ENCODE measurements at places on chromosomes 1 and 21. TPM values are rescaled to one million over a fixed set of nuclear protein-coding genes. Genes with fewer than 3 reads are reported as not detected.

AKR7A2 gene
- 31.3 TPM for polyA plus RNA-seq

C8A gene
- not detected for polyA plus RNA-seq

HMCN1 gene
- 5.6 TPM for polyA plus RNA-seq

VAMP4 gene
- 21.8 TPM for polyA plus RNA-seq

HTR6 gene
- not detected for polyA plus RNA-seq

GCLM gene
- 45.4 TPM for polyA plus RNA-seq

SPATA21 gene
- not detected for polyA plus RNA-seq

SSU72 gene
- polyA plus RNA-seq: 135 TPM

MATN1 gene
- not detected for polyA plus RNA-seq

PLA2G2D gene
- polyA plus RNA-seq: not detected

DNA sequence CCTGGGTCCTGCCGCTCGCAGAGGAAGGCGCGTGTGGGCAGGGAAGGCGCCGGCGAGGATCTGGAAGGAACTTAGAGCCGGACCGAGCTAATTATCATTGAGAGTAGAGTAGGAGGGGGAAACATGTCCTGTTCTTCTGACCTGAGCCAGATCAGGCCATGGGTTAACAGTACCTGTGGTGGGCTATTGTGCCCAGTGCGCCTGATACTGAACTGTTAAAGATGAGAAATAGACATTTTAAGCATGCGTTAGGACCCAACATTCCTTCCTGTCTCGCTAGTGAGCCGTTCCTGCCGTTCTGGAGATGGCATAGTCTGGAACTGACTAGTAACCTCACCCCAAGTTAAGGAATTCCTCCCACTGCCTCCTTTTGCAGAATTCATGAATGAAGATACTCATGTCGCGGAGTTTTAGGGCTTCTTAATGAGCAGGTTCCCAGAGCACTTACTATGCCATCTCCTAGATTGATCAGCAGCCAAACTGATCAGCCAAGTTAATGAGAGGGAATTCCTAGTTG is 870 bp downstream of the STRIP1 start:
- no peaks in the 10 kb centered on the region for H3K27me3 ChIP-seq
- peak overlapping the region; percentile 92 for H3K4me3 ChIP-seq
- peaks cover 2% of the 10 kb centered on the region for H3K4me1 ChIP-seq
- H3K36me3 ChIP-seq: peaks cover 11% of the 10 kb centered on the region
- no peak for DNase-seq

DNA sequence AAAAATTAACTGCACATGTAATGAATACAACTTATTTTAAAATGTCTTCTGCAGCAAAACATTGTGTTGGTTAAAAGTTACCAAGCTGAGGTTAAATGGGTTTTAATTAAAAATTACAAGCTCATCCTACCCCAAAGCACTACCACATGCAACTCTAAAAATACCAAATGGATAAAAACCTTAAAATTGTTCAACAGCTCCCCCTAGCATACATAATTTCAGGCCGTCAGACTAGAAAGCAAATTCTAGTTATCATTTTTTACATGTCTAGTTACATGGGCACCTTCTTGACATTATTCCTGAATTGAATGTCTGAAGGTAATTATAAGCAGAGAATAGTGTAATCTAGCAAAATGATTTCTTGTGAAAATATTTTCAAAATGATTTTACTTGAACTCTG is 176.5 kb downstream of the C1orf21 start:
- DNase-seq: peak; percentile 67
- H3K4me3 ChIP-seq: no peak overlapping the region
- no peaks in the 10 kb centered on the region for H3K36me3 ChIP-seq
- H3K27ac ChIP-seq: no peak overlapping the region

GRCh38 chr1:6483017-6483760 is 8.3 kb downstream of the PLEKHG5 start:
- H3K27me3 ChIP-seq: peaks cover 16% of the 10 kb centered on the region
- no peaks in the 10 kb centered on the region for H3K36me3 ChIP-seq
- DNase-seq: no peak
- no peaks in the 10 kb centered on the region for H3K4me1 ChIP-seq
- H3K4me3 ChIP-seq: no peak overlapping the region
- H3K27ac ChIP-seq: no peak overlapping the region

DNA sequence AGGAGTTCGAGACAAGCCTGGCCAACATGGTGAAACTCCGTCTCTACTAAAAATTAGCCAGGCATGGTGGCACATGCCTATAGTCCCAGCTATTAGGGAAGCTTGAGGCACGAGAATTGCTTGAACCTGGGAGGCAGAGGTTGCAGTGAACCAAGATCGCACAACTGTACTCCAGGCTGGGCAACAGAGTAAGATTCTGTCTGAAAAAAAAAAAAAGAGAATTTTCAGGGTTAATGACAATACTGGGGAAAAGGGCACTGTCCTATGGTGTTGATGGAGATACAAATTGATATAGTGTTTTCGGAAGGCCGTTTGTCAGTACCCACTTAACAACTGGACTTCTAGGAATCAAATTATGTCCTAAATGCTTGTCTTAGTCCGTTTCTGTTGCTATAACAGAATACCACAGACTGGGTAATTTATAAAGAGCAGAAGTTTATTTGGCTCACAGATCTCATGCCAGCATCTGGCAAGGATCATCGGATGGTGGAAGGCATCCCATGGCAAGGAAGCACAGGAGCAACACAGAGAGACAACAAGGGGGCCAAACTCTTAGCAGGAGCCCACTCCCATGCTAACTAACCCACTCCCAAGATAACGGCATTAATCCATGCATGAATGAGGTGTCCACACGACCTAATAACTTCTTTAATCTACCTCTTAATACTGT is 41.3 kb downstream of the ZBTB8A start:
- no peak overlapping the region for H3K4me3 ChIP-seq
- no peak overlapping the region for H3K27ac ChIP-seq
- H3K36me3 ChIP-seq: no peaks in the 10 kb centered on the region
- no peaks in the 10 kb centered on the region for H3K27me3 ChIP-seq
- H3K4me1 ChIP-seq: no peaks in the 10 kb centered on the region
- DNase-seq: no peak

DNA sequence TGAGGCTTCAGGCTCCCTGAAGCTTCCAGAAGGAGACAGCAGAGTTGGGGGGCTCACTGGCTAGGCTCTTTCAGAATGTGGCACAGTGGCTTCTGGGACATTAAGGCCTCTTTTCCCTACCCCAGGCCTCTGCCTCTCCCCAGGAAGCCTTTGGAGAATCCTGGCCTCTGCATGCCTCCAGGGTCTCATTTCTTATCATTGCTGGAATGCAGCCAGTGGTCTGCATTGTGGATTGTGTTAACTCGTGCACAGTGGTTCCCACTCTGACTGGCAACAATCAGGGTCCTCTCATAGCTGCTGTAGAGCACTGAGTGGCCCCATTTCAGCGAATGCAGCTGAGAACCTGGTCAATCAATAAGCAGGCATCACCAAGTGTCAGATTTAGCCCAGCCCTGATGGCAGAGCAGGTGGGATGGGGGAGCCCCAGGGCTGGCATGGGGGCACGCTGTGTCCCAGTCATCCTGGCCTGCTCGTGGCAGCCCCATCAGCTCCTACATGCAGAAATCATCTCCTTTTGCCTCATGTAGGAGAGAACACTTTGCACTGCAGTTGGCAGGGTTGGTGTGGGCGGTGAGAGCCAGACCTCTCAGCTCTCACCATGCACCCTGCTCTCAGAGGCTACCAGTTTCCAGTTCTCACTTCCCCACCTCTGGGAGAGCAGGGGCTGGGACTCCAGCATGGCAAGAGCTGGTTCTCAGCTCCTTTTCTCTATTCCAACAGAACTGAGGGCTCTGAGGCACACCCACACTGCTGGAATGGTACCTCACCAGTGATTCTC is 13.4 kb downstream of the ADORA1 start:
- H3K4me3 ChIP-seq: no peak overlapping the region
- peaks cover 3% of the 10 kb centered on the region for H3K4me1 ChIP-seq
- no peak for DNase-seq

- no peaks in the 10 kb centered on the region for H3K36me3 ChIP-seq
- no peak overlapping the region for H3K4me3 ChIP-seq
- DNase-seq: no peak
- peaks cover 14% of the 10 kb centered on the region for H3K4me1 ChIP-seq
- no peaks in the 10 kb centered on the region for H3K27me3 ChIP-seq
Measured at GRCh38 chr21:36202726-36203602, 46.3 kb downstream of the DOP1B start.

DNA sequence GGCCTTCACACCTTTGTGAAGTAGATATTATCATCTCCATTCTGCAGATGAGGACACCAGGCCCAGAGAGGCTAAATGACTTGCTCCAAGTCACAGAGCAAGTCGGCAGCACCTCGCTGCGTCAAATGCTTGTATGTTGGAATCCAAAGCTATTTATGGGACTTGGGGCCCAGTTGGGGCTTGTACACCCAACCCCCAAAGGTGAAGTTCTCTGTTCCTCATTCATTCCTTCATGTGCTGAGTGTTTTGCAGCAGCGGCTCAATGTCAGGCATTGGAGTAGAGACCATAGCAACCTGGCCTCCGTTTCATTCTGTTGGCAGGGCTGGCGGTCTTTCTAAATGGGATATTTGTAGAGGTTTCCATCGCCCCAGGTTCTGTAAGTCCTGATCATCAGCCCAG is 113.4 kb upstream of the SLC25A33 start:
- no peak for DNase-seq
- H3K4me3 ChIP-seq: no peak overlapping the region
- no peaks in the 10 kb centered on the region for H3K4me1 ChIP-seq
- H3K27me3 ChIP-seq: peaks cover 12% of the 10 kb centered on the region

- H3K36me3 ChIP-seq: no peaks in the 10 kb centered on the region
- peak; percentile 55 for DNase-seq
- H3K27ac ChIP-seq: no peak overlapping the region
- H3K27me3 ChIP-seq: no peaks in the 10 kb centered on the region
Measured at GRCh38 chr21:27024301-27024700, 57.4 kb upstream of the ADAMTS5 start.

- peaks cover 5% of the 10 kb centered on the region for H3K36me3 ChIP-seq
- H3K27me3 ChIP-seq: no peaks in the 10 kb centered on the region
- no peak overlapping the region for H3K4me3 ChIP-seq
Measured at GRCh38 chr1:10161541-10162290, 48.7 kb upstream of the KIF1B start.

DNA sequence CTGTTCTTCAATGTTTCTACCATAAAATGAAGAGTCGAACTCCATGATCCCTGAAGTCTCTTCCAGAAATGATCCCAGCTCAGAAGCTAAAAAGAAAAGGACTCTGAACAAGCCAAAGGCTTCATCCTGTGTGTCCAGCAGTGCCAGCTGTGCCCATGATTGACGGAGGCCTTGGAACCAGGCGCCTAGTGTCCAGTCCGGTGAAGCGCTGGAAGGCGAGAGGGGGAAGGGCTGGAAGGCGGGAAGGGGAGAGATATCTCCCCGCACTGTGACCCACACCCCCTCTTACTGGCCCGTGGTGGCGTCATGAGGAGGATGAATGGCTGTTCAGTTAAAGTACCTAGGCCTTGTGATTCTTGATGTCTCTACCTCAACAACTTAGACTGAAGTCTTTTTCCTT is 10.4 kb upstream of the PLEKHA6 start:
- DNase-seq: no peak
- no peaks in the 10 kb centered on the region for H3K4me1 ChIP-seq
- H3K27me3 ChIP-seq: peaks cover 29% of the 10 kb centered on the region
- no peak overlapping the region for H3K4me3 ChIP-seq

- H3K27me3 ChIP-seq: peaks cover 8% of the 10 kb centered on the region
- no peak overlapping the region for H3K27ac ChIP-seq
- H3K4me1 ChIP-seq: no peaks in the 10 kb centered on the region
- peak; percentile 23 for DNase-seq
- no peaks in the 10 kb centered on the region for H3K36me3 ChIP-seq
Measured at GRCh38 chr1:44390277-44390676, 14.8 kb upstream of the RNF220 start.

DNA sequence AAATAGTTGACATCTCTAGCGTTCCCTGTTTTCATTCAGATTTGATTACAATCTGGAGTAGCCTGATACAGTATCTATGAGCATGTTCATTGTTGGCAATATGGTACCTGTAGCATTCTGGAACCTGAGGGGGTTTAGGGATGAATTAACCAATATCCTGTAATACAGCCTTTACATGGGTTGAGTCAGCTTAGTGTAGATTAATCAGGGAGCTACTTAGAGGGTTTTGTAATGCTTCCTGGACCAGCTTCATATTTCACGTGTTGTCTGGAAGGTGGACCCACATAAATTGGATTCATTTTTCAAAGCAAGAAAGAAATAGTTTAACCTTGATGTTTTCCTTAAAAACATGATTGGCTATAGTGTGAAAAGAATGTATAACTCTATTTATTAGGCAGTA is 3.6 kb downstream of the OTUD3 start:
- peak; percentile 30 for DNase-seq
- no peaks in the 10 kb centered on the region for H3K27me3 ChIP-seq
- no peak overlapping the region for H3K27ac ChIP-seq

Measured in fibroblast of lung (primary cell).